ENCODE measurements at places on chromosomes 7 and 10.
A peak's percentile ranks its signal among the peaks of the same experiment; 100 is the strongest.

- DNase-seq: peak; percentile 9
Observed at GRCh38 chr10:97759158-97759887, 12.5 kb downstream of the SFRP5 start.

DNA sequence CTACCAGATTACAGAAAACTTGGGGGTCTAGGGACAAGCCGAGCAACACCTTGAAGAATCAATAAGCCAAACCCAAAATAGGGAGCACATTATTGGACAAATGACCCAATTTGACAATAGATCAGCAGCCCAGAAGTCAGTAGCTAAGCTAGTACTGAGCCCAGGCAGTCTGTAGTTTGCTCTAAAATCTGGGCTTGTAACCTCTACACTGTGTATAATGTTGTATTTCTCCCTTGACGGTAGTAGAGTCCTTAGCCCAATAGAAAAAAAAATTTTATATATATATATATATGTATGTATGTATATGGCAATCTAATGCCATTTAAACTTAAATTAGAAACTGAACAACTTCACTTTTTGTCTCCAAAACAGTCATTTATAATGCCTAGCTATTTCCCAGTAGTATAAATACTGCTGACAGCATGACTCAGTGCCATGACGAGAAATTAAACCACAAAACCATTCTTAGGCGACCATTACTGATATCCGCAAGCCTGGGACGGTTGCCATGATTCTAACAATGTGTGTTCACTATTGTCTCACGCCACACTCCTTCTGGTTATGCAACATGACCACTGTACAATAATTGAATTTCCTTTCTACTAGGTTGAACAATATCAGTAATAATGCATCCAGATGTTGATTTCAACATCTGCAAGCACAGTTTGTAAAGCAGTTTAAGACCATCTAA, 110.5 kb downstream of the IPMK start:
- peak; percentile 94 for DNase-seq

GRCh38 chr7:23184709-23185359, 3.0 kb downstream of the NUP42 start:
- no peak for DNase-seq

DNA sequence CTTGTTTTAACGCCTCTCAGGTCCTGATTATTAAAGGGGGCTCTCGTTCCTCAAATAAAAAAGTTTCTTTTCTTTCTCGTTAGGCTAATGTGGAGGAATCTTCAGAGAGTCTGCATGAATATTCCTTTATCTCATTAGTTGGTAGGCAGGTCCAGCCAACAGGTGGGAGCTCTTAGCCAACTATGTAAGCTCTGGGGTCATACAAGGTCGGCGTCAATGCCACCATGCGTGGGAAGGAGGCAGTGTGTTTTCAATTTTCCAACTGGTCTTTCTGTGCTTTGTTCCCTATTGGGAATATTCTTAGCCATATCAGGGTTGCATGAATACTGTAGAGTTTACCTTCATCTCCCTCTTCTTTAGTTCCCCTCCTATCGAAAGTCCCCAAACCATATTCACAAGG, 118.5 kb upstream of the SVIL start:
- no peak for DNase-seq

- no peak for DNase-seq
Observed at GRCh38 chr7:78489476-78490240, 691.1 kb downstream of the PHTF2 start.
